Chondrocyte (in vitro differentiated cells): ENCODE measurements at places on chromosomes 7 and 10.

GRCh38 chr10:107807836-107808235 lies 643.3 kb upstream of the SORCS1 start:
- DNase-seq, result no peak

- no peak for DNase-seq
Observed at GRCh38 chr7:90180649-90181048, 26.4 kb downstream of the STEAP1 start.

- DNase-seq, result no peak
Observed at GRCh38 chr10:100745882-100746783, 751 bp downstream of the PAX2 start.

DNA sequence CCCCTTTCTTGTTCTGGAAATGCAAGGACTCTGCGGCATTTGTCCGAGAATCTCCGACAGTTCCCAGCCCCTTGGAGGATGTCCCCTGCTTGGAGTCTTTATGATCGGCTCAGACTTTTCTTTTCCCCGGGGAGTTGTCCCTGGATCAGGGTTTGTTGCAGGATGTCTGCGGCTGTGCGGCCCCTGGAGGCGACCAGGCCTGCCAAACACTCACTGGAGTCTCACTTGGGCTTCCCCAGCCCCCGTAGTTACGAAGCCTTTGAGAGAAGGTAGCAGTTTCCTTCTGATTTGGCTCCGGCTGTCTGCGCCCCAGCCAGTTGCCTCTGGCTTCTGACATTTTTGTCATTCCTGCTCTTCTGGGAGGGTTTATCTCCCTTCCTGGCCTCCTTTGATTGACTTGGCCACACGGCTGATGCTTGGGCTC lies 16.1 kb downstream of the COL26A1 start:
- DNase-seq, result peak; percentile 95

DNA sequence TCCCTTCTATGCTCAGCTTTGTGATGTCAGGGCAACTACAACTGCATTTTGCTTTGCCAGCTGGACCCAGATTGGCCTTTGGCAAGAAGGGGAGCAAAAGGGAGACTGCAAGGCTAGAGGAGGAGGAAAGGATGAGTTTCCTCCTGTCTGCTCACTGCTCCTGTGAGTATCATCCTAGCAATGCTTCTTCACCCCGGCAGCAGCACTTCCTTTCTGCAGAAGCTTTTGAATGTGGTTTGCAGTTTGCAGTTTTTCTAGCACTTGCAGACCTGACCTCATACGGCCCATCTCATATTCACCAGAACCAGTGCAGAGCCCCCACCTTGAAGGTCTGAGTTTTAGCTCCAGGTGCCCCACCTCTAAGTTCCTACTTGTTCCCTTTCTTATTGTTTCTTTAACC lies 14.8 kb downstream of the C7orf33 start:
- no peak for DNase-seq

GRCh38 chr10:49631975-49632374 lies 18.1 kb downstream of the CHAT start:
- DNase-seq, result peak; percentile 63

DNA sequence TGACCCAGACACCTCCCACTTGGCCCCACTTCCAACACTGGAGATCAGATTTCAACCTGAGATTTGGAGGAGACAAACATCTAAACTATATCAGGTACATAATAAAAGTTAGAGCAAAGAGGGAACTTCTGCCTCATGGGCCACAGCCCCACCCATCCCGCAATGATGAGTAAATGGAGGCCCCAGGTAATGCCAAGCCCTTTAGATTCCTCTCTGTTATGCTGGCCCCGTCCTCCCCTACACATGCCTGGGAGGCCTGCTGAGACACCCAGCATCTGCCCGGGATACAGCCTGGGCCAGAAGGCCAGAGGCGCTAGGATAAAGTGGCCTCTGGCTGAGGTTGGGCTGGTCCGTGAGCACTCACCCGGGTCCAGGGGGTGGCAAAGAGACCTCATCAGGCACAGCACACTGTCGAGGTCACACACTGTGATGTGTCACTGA lies 185.5 kb upstream of the SH2B2 start:
- peak; percentile 41 for DNase-seq

GRCh38 chr7:120201290-120201689 lies 71.7 kb upstream of the KCND2 start:
- DNase-seq, result no peak

- no peak for DNase-seq
Observed at GRCh38 chr10:54985732-54986131, 184.7 kb upstream of the PCDH15 start.

- no peak for DNase-seq
Observed at GRCh38 chr7:95476072-95476847, 9.5 kb upstream of the ASB4 start.

DNA sequence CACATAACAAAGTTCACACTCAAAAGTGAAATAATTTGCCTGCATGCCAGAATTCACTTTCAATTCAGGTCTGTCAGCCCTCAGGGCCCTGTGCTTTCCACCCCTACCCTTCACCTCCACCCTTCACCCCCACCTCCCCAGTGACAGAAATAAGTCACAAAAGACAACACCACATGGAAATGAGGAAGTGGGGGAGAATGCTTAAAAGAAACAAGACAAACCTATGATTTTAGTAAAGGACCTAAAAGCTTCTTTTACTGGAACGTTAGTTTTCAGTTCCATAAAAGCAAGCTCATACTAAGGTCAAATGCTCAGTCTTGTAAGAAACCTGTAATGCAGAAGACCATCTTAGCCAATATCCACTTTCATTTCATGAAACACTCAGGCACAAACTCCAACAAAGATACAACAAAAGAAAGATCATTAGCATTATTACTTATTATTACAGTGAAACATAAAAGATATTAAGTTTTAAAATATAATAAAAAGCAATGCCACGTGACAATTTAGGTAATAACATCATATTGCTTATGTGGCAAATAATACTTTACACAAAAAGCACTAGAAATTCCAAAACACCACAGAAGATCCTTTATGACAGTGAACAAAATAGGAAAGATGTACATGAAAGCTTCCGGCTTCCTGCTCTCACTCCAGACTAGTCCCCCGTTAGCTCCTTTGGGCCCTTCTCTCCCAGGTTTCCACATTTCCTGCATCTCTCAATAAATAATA lies 112.1 kb downstream of the LMBR1 start:
- no peak for DNase-seq

- no peak for DNase-seq
Observed at GRCh38 chr7:121961089-121961867, 88.3 kb downstream of the PTPRZ1 start.

DNA sequence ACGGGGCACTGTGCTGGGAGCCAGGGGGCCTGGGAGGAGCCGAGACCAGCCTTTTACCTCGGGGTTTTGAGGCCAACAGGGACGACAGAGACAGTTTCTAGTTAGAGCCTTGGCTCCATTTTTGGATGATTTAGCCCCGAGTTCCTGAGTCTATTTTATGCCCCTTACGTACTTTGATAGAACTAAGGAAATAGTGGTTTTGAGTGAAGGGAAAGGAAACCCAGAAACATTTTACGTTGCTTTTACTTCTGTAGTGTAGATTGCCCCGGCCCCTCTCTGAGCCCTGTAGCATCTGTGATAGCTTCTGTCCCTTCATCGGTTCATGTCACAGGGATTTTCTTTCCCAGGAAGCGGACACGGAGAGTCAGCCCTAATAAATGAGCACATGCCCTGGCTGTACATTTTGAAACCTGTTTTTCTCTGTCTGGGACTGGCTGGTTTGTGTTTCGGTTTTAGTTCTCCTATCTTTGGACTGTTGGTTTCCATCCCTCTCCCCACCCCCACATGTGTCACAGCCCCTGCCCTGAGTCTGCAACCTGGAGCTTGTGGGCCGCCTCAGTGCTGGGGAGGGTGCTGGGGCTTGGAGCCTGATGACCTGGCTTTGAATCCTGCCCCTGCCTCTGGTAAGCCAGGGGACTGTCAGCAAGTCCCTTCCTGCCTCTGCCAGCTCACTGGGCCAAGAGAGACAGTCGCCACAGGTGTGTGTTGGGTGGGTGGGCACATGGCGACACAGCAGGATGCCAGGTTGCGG lies 6.9 kb upstream of the ORAI2 start:
- DNase-seq, result no peak

DNA sequence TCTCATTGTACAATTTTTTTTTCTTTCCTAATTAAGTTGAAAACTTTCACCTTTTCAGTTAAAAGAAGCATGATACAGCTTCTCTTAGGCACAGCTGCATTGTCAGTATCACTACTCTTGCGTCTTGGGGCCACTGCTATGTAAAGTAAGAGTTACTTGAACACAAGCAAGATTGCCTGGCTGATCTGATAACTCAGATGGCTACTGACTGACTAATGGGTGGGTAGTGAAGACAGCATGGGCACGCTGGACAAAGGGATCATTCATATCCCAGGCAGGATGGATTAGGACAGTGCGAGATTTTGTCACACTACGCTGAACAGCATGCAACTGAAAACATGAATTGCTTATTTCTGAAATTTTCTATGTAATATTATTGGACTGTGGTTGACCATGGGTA lies 11.6 kb upstream of the ADAMTS14 start:
- peak; percentile 1 for DNase-seq
